Stimulated activated CD4-positive, alpha-beta T cell treated with anti-CD3 and anti-CD28 coated beads, TNF-alpha, amount 100 ng/mL, for 4 hours (primary cell): ENCODE measurements at places on chromosomes 6 and 20.

DNA sequence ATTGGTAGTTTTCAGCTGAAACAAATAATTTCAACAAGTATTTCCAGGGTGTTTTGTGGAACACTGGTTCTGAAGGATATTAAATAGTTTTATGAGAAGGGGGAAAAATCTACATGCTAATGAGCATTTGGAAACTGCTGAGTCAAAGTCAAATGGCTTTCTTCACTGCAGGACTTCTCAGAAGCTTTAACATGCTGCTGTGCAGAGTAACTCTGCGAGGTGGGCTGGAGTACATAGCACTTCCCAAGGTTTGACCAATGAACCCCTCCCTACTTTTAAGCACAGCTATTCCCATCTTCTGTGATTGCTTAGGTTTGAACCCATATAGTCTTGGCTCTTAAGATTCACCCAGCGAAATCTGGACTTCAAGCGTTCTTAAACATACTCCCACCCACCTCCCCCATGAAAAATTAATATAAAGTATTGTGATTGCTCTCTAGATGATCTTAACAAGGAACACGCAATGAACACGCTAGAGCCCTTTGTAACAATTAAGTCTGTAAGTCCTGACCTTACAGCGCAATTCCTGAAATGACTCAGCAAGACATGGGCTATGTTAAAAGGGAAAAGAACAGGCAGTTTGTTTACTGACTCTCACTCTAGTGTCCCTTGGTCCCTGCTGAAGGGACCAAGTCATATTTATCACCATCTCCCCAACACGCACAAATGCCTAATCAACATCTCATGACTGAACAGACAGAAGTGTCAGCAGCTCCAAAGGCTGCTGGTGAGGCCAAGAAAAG, 105.2 kb downstream of the NFATC2 start:
- no peak for DNase-seq

DNA sequence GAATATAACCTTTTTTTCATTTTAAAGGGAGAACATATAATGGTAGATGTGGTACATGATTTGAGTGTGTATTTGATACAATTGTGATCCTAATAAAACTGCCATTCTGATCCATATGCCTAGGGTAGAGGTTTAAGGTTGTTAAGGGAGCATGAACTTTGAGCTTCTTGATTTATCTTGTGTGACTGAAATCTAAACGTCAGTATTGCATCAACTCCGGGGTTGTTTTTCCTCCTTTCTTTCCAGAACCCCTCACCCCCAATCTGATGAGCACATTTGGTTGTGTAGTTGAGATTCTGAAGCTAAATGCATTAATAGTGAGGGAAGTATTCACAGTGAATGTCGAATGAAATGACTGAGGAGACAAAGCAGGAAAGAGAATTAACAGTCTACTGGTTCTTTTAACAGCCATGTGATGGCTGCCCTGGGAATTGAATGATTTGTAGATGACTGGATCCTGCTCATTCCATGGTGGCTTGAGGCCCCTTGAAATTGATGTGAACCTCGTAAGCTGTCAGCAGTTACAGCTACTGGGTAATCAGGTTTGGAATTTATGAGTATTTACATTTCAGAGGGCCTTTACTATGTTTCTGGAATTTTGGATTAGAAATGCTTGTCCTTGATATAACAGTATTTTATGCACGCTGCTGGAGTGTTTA, 44.8 kb downstream of the FARS2 start:
- no peak for DNase-seq

GRCh38 chr20:45452238-45452637, 17.3 kb upstream of the WFDC2 start:
- DNase-seq, result no peak

DNA sequence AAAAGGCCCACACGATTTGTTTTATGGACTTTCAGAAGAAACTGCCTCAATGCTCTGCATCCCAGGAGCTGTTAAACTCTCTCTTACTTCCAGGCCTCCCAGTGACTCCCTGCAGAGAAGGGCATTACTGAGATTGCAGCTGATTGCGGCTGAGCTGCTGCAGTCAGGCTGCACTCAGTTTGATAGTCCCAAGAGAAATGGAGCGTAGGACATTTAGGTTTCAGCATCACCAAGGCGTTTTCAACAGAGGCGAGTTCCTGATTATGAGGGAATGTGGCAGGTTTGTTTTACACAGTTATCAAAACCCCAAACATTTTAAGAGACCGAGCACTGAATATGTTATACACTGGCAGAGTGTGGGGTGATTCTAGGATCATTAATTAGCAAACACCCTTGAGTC, 145.6 kb downstream of the TBX18 start:
- DNase-seq, result no peak

DNA sequence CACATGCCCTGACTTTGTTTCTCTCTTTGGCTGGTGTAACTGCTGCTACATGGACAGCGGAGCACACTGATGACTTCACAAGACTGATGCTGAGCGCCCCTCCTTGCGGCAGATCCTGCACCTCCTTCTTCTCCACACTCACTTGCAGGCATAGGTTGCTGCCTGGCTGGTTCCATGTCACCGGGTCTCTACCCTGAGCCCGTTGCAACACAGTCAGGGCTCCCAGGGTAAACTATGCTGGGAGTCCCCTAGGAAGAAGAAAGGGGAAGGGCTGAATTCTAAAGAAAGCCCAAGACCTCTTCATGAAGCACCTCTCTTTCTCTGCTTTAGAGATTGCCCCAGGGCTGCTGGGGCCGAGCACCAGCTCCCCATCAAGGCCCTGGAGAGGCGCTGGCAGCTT, 83.3 kb upstream of the DUSP22 start:
- DNase-seq, result no peak

DNA sequence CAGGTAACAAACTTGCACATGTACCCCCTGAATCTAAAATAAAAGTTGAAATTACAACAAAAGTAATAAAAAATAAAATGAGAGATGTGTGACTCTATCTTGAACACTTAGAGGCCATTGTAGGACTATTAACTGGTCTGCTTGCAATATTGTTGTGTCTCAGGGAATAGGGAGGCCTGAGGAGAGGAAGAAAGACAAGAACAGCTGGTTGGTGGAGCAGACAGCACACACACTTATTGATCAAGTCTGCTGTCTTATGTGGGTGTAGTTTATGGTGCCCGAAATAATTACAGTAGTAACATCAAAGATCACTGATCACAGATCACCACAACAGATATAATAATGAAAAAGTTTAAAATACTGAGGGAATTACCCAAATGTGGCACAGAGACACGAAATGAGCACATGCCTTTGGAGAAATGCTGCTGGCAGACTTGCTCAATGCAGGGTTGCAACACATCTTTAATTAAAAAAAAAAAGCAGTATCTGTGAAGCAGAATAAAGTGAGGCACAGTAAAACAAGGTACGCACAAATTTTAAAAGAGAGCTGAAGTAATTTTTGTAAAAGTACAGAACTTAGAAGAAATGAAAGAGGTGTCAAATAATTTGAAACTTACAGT, 110.1 kb upstream of the HDAC2 start:
- DNase-seq, result no peak

GRCh38 chr6:34281702-34282334, 33.0 kb upstream of the SMIM29 start:
- DNase-seq, result no peak

- no peak for DNase-seq
Measured at GRCh38 chr20:31908016-31908415, 37.6 kb downstream of the TTLL9 start.

DNA sequence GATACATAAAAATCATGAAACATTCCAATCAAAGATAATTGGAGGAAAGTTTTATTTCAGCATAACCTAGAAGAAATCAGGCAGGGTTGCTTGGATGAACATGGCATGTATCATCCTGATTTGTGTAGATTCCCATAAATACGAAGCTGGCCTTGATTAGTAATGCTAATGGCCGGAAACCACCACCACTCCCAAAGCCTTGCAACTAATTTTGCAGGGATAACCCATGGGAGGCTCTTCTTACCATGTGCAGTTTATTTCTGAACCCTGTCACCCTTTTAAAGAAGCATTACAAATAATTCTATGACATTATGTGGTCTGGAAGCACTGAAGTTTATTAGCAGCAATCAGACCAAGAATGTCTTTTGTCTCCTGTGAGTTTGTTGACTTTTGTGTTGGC, 80.8 kb downstream of the AIG1 start:
- DNase-seq, result no peak
